ENCODE measurements at places on chromosomes 16 and 17.

GRCh38 chr17:75128694-75129505 lies 2.6 kb downstream of the NT5C start:
- no peak for DNase-seq

- DNase-seq = no peak
These were observed 36.7 kb downstream of the SEC14L5 start for GRCh38 chr16:4994719-4995434.

GRCh38 chr17:79160980-79161636 lies 86.5 kb downstream of the ENGASE start:
- no peak for DNase-seq

- DNase-seq = no peak
These were observed 14.3 kb upstream of the NUBP1 start for GRCh38 chr16:10729104-10730048.

GRCh38 chr16:55277536-55277935 lies 46.5 kb upstream of the IRX6 start:
- DNase-seq = no peak

- no peak for DNase-seq
These were observed 93.9 kb downstream of the CEP112 start for GRCh38 chr17:66098040-66098439.

GRCh38 chr17:74851612-74852236 lies 8.0 kb downstream of the GRIN2C start:
- DNase-seq = no peak

Data from GM19239 (cell line).